Astrocyte (in vitro differentiated cells and primary cell): ENCODE measurements at places on chromosomes 3 and 15. TPM values are rescaled to one million over a fixed set of nuclear protein-coding genes. Genes with fewer than 3 reads are reported as not detected.

Gene RTP4
- 1.2 TPM in 2 replicates for total RNA-seq

Gene ZNF501
- 1.2 and 2.2 TPM in 2 replicates for total RNA-seq

Gene CHST2
- total RNA-seq, result 11.8 and 13.4 TPM in 2 replicates

Gene GNAT1
- total RNA-seq, result not detected in 2 replicates

Gene MUC20
- 0.41 TPM in 1 of 2 replicates, not detected in the other for total RNA-seq

Gene MCF2L2
- total RNA-seq, result 0.89 and 1.2 TPM in 2 replicates

Gene CPNE9
- total RNA-seq, result 0.20 TPM in 1 of 2 replicates, not detected in the other

Gene LDHAL6B
- total RNA-seq, result not detected in 2 replicates

Gene CPB1
- total RNA-seq, result not detected in 2 replicates

Gene GREM1
- 74.5 and 112 TPM in 2 replicates for total RNA-seq

Gene P2RY13
- total RNA-seq, result not detected in 2 replicates

Gene NR1I2
- total RNA-seq, result not detected in 2 replicates

Gene SLC6A20
- not detected in 2 replicates for total RNA-seq

Gene TRAT1
- not detected in 2 replicates for total RNA-seq

Gene SLC28A2
- total RNA-seq, result not detected in 2 replicates

Gene MESD
- 33.1 and 34.8 TPM in 2 replicates for total RNA-seq

Gene CHRM5
- 0.07 TPM in 1 of 2 replicates, not detected in the other for total RNA-seq

Gene MYL3
- 0.43 and 0.89 TPM in 2 replicates for total RNA-seq

Gene RHO
- not detected in 2 replicates for total RNA-seq

Gene CASR
- not detected in 2 replicates for total RNA-seq

Gene MCTP2
- 2.6 and 4.5 TPM in 2 replicates for total RNA-seq

Gene CLEC3B
- 0.32 TPM in 1 of 2 replicates, not detected in the other for total RNA-seq

Gene RARRES1
- total RNA-seq, result 1.2 and 3.2 TPM in 2 replicates

Gene GP9
- not detected in 2 replicates for total RNA-seq

Gene ZNF774
- 1.2 and 3.3 TPM in 2 replicates for total RNA-seq

Gene MOBP
- 0.16 and 0.41 TPM in 2 replicates for total RNA-seq

Gene DUOXA1
- 0.36 and 0.66 TPM in 2 replicates for total RNA-seq

Gene PLCH1
- 0.65 and 1.2 TPM in 2 replicates for total RNA-seq

Gene GOLGA8Q
- total RNA-seq, result 0.54 and 0.84 TPM in 2 replicates

Gene GOLGA8R
- 1.6 and 2.8 TPM in 2 replicates for total RNA-seq

Gene APBA2
- total RNA-seq, result 12.7 and 15.2 TPM in 2 replicates

Gene GALNT15
- total RNA-seq, result 0.95 and 3.0 TPM in 2 replicates

Gene NMNAT3
- total RNA-seq, result 1.3 and 2.5 TPM in 2 replicates
